ENCODE measurements at places on chromosomes 2 and 18.

- DNase-seq: peak; percentile 11
These were observed 122.7 kb downstream of the DNER start for GRCh38 chr2:229591611-229592010.

DNA sequence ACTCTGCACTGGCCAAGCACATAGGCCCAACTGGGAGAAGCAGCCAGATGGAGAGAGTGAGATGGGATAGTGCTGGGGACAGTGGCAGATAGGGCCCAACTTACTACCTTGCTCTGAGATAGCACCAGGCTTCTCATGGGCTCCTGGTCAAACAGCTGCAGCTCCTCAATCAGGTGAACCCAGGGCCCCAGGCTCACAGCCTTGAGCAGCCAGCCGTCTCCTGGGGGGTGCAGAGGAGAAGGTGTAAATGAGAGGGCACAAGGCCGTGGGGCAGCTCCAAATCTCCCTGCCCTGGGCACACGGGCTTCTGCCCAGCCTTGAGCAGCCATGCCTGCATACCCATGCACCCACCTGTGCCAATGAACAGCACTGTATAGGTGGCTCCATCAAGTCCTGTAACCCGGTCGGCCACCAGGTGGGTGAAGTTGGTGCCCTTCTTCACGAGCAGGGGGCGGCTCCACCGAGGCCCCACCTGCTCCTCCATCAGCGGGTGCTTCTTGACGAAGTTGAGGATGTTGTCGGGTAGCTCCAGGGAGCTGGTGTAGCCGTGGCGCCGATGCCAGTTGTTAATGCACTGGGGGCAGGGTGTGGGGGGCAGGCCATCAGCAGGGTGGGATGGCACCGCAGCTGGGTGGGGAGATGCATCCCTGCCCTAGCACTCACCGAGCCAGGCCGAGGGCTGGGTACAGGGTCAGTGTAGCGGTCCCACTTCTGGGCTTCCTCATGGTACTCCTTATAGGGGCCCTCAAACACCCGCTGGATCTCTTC, 5.9 kb upstream of the ANKRD39 start:
- DNase-seq: no peak

GRCh38 chr2:28291811-28292440, 100.7 kb upstream of the FOSL2 start:
- peak; percentile 58 for DNase-seq

DNA sequence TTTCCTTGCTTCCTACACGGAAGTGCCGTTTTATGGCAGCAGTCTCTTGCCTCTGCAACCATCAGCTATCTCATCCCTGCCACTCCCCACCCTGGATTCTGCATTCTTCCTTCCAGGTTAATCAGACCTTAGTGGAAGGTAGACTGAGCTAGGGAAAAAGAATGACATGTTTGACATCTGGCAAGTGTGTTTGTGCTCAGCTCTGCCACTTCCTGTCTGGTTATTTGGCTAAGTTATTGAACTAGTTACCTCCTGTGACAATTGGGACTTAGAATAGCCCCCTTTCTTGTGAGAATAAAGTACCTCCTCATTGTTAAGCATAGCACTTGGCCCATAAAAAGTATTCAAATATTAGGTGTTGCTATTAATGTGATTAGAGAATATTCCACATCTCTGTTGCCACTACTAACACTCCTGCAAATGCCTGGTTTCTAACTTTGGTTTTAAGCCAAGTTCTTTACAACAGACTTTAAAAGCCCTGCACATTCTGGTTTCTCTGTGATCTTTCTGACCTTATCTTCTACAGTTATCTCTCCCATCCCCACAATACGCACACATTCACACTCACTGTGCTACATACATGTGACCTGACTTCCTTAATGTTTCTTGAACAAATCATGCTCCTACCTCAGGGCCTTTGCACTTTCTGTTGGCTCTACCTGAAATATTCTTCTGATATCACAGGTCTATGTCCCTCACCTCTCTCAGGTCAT, 10.8 kb upstream of the MAPRE2 start:
- no peak for DNase-seq

- no peak for DNase-seq
These were observed 22.1 kb upstream of the CTDP1 start for GRCh38 chr18:79657342-79657996.

DNA sequence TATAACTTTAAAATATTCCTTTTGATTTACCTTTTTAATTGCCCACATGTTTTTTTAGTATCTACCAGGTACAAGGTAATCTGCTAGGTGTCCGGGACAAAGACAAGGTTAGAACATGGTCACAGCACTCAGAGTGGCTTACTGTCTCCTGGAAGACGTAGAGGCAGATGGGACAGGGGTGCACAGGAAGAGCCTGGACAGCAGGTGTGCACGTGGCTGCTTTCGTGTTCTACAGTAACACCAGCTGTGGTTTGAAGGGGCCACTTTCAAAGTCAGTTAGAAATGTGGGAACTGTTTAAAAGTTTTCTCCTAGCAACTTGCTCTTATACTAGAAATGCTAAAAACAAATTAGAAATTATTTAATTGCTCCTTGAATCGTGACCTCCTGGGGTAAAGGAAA, 102.9 kb upstream of the ALPP start:
- no peak for DNase-seq
